Activated naive CD4-positive, alpha-beta T cell treated with anti-CD3 and anti-CD28 coated beads for 36 hours (primary cell): ENCODE measurements at places on chromosomes 3 and 15. TPM values are rescaled to one million over a fixed set of nuclear protein-coding genes. Genes with fewer than 3 reads are reported as not detected.
A peak's percentile ranks its signal among the peaks of the same experiment; 100 is the strongest.

GRCh38 chr3:5768281-5768945 lies 580.9 kb downstream of the EDEM1 start:
- no peak for DNase-seq

RARB gene
- not detected for total RNA-seq

DNA sequence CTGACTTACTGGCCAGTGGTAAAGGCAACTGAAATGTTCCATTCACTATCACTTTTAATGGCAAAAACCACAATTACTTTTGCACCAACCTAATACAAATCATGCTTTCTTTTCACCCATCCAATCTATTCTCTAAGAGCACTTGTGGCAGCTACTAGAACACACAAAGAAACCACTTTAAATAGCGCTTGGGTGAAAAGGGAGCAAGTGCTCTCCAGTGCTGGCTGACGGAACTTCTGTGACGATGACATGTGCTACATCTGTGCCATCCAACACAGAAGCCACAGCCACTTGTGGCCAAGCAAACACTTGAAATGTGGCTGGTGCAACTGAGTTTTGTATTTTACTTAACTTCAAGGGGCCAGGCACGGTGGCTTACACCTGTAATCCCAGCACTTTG lies 18.9 kb downstream of the SH3BP5 start:
- DNase-seq: peak; percentile 36

- DNase-seq: no peak
Observed at GRCh38 chr3:194294199-194294894, 56.8 kb downstream of the CPN2 start.

- peak; percentile 60 for DNase-seq
Observed at GRCh38 chr15:75042730-75043508, 19.5 kb downstream of the PPCDC start.

DNA sequence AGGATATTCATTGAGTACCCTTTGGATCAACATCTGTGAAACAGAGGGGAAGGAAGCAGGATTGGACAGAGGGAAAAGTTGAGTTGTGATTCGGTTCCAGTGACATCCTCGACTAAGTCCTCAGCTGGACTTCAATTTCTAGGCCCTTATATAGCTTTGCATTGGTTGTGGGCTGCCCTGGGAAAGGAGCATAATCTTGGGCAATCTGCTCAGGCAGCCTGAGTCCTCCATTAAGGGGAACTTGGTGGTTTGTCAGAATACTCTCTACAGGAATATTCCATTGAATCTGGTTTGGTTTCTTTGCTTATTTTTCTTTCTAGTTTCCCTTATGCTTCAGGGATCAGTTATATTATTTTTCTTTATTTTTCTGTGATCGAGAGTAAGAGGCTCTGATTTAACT lies 94.1 kb downstream of the TCF12 start:
- DNase-seq: no peak

TTLL13 gene
- 0.15 TPM for total RNA-seq

SAMD7 gene
- not detected for total RNA-seq

- DNase-seq: no peak
Observed at GRCh38 chr3:111882799-111883198, 23.7 kb downstream of the PHLDB2 start.

DNA sequence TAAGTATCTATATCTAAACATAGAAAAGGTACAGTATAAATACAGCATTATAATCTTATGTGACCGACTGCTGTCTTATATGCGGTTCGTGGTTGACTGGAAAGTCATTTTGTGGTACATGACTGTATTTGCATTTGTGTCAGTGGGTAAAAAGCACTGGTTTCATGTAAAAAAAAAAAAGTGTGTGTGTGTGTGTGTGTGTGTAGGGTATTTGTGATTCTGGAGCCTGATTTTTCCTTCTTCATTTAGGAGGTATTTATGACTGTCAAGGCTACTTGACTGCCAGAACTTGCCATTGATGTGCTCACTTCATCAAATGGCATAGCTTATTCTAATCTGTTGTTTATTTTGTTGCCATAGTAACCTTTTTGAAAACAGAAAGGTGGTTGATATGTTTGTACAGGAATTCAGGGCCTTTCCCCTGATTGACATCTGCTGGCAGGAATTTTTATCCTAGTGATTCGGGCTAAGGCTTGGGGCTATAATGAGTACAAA lies 63.2 kb downstream of the AKAP13 start:
- peak; percentile 50 for DNase-seq

DNA sequence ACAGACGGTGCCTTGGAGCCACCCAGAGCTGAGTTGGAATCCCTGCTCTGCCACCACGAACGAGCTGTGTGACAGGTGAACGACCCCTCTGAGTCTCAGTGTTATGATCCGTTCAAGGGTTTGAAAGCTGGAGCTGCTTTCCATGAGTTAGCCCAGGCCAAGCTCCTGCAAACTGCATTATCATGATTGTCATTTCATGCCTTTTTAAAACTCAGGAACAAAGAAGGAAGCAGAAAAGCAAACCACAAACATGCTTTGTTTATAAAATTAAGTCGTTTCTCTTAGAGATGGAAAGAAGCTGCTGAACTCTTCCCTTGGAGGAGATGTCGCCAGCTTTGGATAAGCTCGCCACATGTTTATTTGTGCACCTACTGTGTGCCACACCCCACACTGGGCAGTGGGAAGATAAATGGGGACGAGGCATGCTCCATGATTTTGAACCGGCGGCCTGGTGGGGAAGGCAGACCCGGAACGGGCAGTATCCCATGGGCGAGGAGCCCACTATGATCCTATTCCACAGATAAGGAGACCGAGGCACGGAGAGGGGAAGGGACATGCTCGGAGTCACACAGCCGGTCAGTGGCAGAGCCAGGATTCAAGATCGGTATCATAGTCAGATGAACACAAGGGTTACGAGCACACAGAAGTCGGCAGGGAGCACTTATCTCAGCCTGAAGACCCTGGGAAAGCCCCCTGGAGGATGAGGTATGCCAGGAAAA lies 15.9 kb downstream of the HRH1 start:
- no peak for DNase-seq

DNA sequence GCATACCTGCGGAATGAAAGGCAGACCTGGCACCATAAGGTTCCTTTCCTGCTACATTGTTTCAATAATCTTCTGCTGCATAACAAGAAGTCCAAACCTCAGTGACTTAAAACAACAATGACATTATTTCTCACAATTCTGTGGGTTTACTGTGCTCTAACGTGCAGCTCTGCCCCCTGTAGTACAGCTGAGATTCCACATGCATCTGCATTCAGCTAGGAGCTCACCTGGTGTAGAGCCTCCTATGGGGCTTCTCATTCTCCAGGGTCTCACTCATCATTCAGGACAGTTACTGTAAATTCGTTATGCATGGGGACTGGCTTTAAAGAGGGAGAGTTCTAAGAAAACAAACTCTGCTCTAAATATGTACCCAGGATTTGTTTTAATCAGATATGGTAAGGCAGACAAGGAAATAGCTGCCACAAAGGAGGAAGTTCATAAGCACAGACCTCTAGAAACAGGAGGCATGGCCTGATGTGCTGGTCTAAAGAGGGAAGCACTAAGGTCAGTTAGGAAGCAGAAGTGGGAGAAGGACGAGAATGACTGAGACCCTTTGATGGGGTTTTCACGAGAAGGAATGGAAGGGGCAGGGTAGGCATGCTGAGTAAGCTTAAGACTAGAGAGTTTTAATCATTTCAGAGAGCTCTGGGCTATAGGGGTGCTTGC lies 347.0 kb downstream of the NEK10 start:
- DNase-seq: no peak
